Activated naive CD8-positive, alpha-beta T cell treated with anti-CD3 and anti-CD28 coated beads, Interleukin-2, amount 10 ng/mL, durations not matched to agents 7 days and 5 days (primary cell): ENCODE measurements at places on chromosomes 6 and 20.

GRCh38 chr6:129342796-129343195 is 367.2 kb downstream of the ARHGAP18 start:
- DNase-seq, result no peak

GRCh38 chr6:2502096-2502997 is 248.4 kb downstream of the MYLK4 start:
- DNase-seq, result no peak

DNA sequence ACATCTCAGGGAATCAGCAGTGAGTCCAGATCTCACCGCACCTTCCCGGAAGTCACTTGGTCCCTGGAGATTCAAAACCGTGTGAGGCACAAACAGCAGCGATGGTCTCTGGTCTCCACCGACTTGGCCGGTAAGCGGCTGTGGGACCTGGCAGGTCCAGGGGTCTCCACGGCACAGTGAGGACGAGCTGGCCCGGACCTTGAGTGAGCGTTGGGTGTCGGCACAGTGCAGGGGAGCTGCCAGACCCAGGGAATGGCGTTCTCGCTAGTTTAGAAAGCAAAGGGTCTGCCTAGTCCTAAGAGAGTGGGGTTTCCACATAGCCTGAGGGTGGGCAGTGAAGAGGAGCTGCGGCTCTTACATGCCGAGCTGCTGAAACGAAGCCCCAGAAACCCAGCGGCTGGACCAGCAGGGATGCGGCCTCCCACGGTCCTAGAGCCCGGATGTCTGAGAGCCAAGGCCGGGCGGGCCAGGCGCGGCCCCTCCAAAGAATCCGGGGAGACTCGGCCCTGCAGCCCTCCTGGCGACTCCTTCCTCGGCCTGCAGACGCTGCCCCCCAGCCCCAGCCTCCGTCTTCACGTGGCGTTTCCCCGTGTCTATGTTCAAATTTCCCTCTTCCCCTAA is 185.0 kb downstream of the ERMARD start:
- no peak for DNase-seq

GRCh38 chr20:8242066-8242465 is 110.0 kb downstream of the PLCB1 start:
- DNase-seq, result no peak

GRCh38 chr20:56974499-56975250 is 291.8 kb downstream of the BMP7 start:
- DNase-seq, result no peak

DNA sequence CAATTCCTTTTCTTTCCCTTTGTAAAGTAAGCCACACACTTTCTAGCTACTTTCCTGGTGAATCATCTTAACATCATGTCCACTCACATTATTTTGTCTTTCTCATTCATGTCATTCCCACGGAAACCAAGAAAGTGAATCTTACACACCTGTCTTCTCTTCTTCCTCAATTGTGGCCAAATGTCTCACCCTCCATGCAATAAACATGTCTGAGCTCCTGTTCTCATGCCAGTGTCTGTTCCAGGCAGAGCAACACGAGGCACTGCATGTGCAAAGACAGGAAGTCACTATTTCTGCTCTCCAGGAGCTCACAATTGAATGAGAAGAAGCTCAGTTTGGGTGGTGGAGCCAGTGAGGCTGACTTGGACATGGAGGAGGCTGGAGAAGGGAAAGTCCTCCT is 29.0 kb upstream of the TMEM244 start:
- no peak for DNase-seq

DNA sequence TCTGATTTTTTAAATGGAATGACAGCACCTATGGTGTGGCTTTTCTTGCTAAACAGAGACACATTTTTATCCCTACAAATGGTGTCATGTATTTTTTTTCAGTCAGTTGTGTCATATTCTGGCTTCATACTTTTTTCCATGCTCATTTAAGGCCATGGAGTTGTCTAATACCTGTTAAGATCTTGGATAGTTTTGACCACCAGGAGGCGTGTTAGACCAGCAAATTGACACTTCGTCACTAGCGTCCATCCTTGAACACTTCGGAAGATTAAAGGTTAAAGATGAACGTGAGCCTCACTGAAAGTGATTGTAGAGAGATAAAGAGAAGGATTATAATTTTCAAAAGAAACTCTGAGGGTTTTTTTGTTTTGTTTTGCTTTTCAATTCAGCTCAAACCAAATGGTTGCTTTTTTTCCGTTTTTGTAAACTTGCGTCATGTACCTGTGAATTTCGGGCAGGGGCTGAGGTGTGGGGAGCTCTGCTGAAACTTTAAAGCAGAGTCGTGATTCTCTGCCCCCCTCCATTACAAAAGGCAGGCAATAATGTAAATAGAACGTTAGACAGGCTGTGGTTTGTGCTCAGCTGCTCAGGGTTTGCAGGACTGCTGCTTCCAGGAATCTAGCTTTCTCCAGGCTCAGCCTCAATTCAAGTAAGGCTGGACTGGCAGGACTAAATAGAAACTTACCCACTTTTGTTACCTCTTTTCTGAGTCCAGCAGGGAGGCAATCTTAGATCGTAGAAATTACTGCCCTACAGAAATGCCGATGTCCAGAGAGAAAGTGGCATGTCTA is 245.1 kb downstream of the FOXA2 start:
- no peak for DNase-seq

DNA sequence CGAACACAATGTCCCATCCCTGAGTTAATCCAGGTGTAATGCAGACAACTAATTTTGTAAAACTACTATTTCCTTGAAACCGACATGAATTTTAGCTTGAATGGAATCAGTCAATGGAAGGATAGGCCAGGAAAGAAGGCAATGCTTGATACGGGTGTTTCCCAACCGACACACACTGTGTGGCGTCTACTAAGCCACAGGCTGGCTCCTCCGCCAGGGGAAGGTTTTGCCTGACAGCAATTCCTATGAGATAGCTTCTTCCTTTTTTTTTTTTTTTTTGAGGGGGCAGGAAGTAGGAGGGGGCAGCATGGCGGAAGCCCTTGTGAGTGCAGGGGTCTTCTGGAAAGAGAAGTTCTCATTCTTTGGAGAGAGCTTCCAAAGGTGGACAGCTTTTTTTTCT is 12.0 kb upstream of the LAMA4 start:
- DNase-seq, result no peak

DNA sequence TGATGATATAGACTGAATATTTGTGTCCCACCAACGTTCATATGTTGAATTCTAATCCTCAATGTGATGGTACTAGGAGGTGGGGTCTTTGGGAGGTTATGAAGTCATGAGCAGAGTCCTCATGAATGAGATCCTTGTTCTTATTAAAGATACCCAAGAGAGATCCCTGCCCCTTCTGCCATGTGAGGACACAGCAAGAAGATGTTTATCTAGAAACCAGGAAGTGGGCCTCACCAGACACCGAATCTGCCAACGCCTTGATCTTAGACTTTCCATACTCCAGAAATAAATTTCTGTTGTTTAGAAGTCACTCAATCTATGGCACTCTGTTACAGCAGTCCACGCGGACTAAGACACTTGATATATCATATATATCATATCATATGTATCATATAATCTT is 67.7 kb upstream of the GCM1 start:
- DNase-seq, result no peak

DNA sequence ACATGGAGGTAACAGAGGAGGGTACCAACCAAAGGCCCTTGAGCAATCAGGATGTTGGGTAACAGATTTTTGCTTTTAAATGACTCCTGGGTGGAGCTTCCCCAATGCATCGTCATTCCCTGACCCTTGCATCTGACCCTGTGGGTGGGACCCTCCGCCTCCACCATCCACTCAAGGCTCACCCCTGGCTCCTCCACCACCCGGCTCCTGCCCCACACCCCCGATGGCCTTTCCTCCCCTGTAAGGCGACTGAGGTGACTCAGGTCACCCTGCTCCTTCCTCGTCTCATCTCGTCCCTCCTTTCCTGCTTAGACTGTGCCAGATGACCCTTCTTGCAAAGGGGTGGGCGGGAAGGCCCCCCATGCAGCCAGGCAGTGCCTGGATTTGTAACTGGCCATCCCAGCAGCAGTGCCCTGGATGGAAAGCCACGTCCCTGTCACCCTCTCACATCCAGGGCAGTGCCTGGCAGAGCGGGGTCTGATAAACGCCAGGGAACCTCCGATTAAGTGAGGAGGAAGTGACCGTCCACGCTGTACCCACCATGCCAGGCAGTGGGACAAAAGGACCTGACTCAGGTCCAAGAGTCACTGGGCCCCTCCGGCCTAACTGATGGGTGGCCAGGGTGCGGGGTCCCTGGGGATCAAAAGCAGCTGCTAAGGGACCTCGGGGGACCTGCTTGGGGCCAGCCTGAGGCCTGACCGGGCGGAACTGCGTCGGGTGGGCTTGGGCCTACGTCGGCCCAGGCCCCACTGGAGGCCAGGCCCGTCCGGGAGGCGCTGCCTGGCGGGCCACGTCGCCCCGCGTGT is 624 bp upstream of the NPEPL1 start:
- DNase-seq, result no peak

DNA sequence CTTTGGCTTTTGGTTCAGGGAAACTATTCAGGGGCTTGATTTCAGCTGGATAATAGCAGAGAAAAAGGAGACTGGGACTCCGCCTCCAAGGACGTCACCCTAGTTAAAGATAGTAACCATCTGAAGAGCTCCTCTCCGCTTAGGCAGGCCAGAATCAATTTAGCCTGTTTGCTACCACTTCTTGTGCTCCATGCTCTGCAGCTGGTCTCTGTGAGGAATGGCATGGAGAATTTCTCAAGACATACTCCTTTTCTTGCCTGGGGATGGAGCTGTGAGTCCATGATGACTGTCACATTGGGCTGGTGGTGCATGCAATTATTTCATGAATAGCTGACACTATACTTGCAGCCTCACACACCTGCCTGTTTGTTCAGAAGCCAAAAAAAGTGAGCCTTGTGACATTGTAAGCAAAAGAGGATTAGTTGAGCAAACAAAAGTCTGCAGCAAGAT is 61.4 kb downstream of the TXLNB start:
- no peak for DNase-seq

- no peak for DNase-seq
Measured at GRCh38 chr6:70957284-70957617, 391 bp upstream of the B3GAT2 start.

DNA sequence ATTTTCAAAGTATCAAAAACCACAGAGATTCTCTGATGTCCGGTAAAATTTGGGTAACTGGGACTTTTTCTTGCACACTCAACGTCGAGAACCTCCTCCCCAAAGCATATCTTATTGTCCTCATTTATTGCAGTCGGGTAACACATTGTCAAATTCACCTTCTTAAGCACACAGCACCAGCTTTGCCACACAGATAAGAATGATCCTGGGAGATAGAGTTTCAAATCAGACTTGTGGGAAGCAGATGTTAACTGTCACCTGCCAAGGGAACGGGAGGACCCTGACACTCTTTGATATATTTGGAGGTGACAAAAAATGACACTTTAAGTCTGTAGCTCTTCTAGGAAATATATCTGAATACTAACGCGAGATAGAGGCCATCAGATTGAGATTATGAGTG is 282.1 kb upstream of the BMP2 start:
- no peak for DNase-seq

DNA sequence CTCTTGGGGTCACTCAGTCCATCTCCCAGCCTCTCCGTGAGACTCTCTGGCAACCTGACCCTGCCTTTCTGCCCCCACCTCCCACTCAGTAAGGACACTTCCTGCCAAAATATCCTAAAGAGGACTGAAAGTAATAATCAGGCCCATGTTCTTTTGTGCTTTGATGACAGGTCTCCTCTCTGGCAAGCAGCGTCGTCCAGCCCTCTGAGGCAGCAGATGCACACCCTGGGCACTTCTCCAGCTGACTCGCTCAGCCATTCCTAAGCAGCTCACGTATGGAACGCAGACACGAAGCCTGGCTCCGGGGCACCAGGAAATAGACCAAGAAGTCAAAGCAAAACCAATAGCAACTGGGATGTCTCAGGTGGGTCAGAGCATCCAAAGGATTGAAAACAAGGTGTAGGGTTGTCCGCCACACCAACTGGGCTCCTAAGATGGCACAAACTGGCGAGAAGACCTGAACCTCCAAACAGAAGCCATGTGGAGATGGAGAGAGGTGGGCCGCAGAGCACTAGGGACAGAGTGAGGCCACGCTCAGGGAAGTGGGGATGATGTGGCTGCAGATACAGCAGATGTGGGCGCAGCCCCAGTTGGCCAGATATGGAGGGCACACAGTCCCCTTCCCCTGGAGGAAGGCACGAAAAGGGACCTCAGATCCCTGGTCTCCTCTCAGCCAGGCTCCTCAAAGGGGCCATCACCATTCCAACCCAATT is 99.3 kb downstream of the PRND start:
- no peak for DNase-seq

- DNase-seq, result no peak
Measured at GRCh38 chr20:60242836-60243505, 284.7 kb downstream of the CDH26 start.

DNA sequence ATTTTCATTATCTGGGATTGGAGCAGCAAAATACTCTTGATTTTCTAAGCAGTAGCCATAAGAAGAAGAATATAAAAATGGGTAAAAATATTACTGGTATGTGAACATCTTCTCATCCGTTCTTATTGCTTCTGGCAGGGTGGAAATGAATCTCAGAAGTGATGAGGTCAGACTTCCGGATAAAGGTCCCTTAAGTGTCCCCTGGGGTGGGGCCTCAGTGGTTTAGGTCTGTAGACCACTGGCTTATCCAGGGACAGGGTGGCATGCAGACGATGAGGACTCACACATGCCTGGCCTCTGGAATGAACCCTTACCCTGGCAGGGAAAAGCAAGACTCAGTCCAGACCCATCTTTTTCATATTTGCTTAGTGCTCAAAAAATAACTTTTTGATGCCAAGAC is 143.3 kb downstream of the UST start:
- DNase-seq, result no peak
